ENCODE measurements at places on chromosomes 5 and 9.
A peak's percentile ranks its signal among the peaks of the same experiment; 100 is the strongest.

- DNase-seq, result no peak
These were observed 357.4 kb downstream of the NDUFS4 start for GRCh38 chr5:53917826-53918225.

- DNase-seq, result peak; percentile 88
These were observed 38.7 kb upstream of the RAB3C start for GRCh38 chr5:58544195-58544594.

DNA sequence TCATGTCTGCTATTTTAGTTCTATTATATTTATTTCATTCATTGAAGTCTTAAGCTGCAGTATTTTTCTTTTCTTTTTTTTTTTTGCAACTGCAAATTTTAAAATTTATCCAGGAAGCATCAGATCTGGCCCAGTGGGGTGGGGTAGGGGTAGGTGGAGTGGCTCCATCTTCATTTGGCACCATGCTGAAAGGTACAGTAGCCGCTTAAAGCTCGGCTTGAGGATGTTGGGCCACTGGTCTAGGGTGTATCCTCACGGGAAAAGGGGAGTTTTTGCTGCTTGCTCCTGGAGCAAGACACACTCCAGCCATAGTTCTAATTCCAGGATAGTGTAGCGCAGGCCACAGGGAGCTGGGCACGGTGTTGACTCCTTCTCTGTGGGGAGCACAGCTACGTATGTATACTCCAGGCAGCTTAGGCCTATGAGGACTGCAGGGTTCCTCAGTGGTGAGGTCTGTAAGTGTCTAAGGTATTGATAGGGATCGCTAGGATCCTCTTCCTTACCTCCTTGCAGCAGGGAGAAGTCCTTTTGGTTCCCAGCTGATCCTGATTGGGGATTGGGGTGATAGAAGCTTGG, 22.7 kb downstream of the RCL1 start:
- DNase-seq, result no peak

DNA sequence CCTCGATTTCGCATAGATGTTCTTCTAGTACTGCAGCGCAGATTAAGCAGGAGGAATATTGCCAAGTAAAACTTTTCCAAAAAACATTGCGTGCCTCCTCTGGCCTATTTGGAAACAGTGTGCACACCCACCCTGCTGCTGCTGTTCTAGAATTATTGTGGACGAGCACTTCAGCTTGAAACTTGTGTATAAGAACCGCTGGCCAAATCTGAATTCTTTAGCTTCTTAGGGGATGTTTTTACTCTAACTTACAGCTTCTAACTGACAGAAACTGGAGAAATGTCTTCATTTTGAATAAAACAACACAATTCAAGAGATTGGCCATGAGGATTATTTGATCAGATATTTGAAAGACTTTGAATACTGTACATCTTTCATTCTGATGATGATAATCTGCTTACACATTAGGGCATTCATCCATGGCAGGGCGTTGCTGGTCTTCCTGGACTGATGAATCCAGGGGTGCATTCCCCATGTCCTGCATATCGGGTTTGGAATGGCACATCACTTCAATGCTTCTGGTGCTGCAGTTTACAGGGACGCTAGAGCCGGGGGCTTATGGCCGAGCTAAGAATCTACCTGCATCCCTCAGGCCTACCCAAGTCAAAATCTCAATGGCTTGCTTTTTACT, 6.5 kb downstream of the ADAMTS16 start:
- DNase-seq, result no peak

GRCh38 chr9:109441296-109441695, 56.8 kb downstream of the PTPN3 start:
- DNase-seq, result no peak

- no peak for DNase-seq
These were observed 27.9 kb downstream of the MCTP1 start for GRCh38 chr5:95256991-95257390.

GRCh38 chr5:126433701-126434100, 10.5 kb downstream of the GRAMD2B start:
- DNase-seq, result no peak

- no peak for DNase-seq
These were observed 252.1 kb upstream of the ZNF608 start for GRCh38 chr5:124998520-124998919.

DNA sequence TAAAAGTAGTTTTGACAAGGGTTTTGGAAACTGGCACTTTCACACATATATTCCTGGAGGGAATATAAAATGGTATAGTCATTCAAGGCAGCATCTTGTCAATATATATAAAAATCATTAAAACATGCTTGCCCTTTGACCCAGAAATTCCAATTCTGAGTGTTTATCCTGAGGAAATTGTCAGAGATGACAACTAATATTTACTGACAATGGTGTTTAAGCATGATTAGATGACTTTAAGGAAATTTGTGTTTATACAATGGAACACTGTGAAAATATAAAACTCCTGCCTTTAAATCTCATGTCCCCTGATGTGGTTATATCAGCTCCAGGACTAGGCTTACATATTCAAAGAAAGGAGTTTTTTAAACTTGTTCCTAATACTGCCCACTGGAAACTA, 25.6 kb downstream of the PCSK1 start:
- no peak for DNase-seq

- peak; percentile 39 for DNase-seq
These were observed 393 bp downstream of the SH3GLB2 start for GRCh38 chr9:129027685-129028191.

DNA sequence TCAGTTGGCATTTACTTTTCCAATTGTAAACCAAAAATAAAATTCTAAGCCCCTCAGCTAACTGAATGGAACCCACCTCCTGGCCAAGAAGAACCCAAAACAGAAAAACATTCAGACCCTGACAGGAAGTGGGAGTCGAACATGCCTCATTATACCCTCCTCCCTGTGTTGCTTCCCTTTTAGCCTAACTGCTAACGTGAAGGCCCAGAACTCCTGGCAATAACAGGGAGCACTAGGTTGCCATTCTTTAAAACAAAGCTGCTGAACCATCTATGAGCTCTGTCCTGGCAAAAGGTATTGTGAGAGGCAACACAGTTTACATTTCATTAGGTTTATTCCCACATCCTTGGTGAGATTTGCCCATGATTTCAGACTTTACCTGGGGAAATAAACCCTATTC, 481.4 kb downstream of the CHSY3 start:
- DNase-seq, result peak; percentile 73

- DNase-seq, result no peak
These were observed 235.7 kb upstream of the ADAMTSL1 start for GRCh38 chr9:18238254-18238653.

- DNase-seq, result no peak
These were observed 70.5 kb upstream of the ORM1 start for GRCh38 chr9:114252394-114252793.

- peak; percentile 69 for DNase-seq
These were observed 72.3 kb downstream of the SLCO4C1 start for GRCh38 chr5:102223542-102224477.

DNA sequence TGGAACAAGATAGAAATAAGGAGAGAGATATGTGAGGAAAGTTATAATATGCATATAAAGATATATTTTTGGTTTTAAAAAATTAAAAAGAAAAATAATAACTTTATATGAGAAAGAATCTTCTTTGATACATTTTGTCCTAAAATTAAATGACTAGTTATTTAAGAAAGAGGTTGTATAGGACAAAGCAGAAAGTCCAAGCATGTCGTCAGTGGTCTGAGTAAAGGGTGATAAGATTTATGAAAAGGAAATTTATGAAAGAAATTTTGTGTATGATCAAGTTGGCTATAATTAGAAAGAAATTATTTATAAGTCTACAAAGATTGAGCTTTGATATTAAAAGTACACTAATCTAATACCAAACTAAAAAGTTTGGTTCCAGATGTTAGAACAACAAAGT, 32.0 kb downstream of the GTF3C4 start:
- DNase-seq, result no peak

DNA sequence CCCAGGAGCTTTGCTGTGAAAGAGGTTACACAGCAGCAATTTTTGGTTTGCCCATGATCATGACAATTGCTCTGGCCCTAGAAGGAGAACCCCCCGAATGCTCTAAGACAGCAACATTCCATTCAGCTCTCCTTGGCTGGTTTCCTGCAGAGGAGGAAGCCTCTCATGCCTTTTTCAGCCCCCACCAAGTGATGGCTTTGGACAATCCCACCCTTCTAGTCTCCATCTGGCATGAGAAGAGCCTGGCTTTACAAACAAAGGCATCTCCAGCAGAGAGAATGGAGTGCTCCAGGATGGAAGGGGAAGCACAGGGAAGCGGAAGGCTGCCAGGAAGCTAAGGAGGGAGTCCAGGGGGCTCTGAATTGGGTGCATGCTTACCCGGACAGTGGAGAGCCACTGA, 98.4 kb downstream of the CRB2 start:
- no peak for DNase-seq

DNA sequence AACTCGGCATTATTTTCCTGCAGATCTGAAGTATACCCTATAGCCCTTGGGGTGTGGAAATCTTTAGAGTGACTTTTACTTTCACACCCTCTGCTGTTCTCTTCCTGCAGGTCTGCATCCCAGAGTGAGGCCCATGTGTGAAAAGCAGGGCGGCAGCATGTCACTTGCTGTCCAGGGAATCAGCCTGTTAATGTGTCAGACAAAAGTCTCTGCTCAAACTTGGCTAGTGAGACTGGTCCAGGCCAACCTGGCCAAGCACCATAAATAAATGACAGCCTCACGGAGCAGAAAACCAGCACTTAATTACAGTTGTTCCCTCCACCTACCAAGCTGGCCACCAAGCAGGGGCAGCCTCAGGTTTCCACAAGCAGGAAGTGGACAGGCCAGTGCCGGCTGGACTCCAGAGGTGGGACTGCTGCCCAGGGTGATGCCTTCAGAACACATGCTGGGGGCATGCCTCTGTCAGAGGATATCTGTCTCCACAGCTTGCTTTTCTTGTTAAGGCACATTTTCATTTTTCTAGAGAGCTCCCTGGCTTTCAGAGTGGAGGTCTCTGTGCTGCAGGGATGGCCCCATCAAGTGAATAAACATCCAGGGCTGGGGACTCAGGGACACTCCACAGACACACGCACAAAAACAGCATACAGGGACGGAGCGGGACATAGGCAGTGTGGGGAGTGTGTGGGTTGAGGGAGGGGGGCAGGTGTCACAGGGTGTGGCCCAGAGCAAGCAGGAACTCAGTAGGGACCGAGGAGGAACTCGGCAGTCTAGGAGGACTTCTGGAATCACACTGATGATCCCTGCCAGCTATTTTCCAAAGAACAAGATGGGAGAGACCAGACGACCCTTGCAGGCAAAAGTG, 243.8 kb upstream of the IRX1 start:
- no peak for DNase-seq

DNA sequence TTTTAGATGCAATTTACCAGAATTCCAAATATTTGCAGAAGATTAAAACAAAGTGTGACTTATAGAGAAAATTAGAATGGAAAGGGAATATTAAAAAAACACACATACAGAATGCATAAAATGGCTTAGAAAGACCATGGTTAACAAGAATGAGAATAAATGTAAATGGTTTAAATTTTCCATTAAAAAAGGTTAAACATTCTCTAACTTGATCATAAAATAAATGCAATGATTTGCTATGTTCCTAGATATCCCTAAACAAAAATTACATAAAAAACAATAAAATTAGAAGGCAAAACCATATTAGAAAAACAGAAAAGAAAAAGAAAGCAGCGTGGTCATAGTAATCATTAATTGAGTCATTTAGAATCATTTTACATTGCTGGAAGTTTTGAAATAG, 152.5 kb downstream of the TMEM38B start:
- DNase-seq, result no peak

GRCh38 chr5:143558048-143558447, 154.6 kb upstream of the NR3C1 start:
- DNase-seq, result no peak

GRCh38 chr9:7342736-7343135, 456.8 kb downstream of the DMAC1 start:
- no peak for DNase-seq

- DNase-seq, result no peak
These were observed 167.8 kb downstream of the GABRB2 start for GRCh38 chr5:161378701-161379100.

- peak; percentile 20 for DNase-seq
These were observed 87.0 kb downstream of the IARS1 start for GRCh38 chr9:92206488-92206887.

- DNase-seq, result no peak
These were observed 299.2 kb upstream of the ZNF608 start for GRCh38 chr5:125045646-125046045.

- DNase-seq, result no peak
These were observed 156.8 kb upstream of the TBC1D2 start for GRCh38 chr9:98412101-98412842.

DNA sequence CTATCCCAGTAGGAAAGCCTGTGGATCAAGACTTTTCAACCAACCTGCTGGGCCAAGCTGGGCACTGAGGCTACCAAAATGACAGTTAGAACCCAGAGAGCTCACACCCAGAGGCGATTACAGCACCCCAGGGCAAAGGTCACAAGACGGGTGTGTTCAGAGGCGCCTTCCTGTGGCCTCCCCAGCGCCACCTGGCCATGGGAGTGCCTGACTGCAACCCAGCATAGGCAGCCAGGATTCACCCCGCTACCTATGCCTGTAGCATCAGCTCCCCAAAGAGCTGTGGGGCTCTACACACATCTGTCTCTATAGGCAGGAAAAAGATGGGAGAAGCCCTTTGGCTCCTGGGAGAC, 33.5 kb downstream of the PDGFRB start:
- DNase-seq, result peak; percentile 47

- no peak for DNase-seq
These were observed 647 bp downstream of the FREM1 start for GRCh38 chr9:14909601-14909960.

GRCh38 chr9:120394058-120394669, 185.8 kb downstream of the CDK5RAP2 start:
- DNase-seq, result peak; percentile 53

GRCh38 chr5:36001032-36001431, 9.8 kb upstream of the UGT3A1 start:
- no peak for DNase-seq

GRCh38 chr5:97576956-97577355, 393.9 kb upstream of the RIOK2 start:
- DNase-seq, result no peak

GRCh38 chr9:76321195-76321828, 72.9 kb downstream of the RFK start:
- DNase-seq, result no peak

DNA sequence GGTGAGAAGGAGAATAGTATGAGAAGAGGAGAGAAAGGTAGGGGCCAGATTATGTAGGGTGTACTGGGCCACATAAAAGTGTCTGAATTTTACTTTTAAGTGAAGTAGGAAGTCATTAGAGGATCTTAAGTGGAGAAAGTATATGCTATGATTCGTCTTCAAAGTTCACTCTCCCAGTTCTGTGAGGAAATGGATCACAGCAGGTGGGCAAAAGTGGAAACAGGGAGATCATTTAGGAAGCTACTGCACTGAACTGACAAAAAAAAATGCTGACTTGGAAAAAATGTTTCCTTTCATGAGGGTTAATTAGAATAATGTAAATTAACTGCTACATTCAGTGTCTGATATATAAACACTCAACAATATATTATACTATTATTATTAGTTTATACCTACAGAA, 2.4 kb downstream of the KIF24 start:
- no peak for DNase-seq

DNA sequence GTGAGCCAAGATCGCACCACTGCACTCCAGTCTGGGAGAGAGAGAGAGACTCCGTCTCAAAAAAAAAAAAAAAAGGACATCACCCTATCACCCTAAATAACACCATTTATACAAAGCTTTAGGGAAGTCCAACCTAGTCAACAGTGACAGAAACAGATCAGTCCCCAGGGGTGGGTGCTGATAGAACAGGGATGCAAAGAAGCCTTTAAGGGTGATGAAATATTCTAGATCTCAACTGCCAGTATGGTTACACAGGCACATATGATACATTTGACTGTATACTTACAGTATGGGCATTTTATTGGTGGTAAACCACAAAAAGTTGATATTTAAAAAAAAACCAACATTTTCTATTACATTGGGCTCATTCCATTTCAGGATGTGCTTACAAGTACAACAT, 4.8 kb downstream of the RETREG1 start:
- no peak for DNase-seq
